ENCODE measurements at places on chromosomes 5 and 9.

GRCh38 chr5:119742311-119742710, 113.0 kb downstream of the FAM170A start:
- no peak for DNase-seq

DNA sequence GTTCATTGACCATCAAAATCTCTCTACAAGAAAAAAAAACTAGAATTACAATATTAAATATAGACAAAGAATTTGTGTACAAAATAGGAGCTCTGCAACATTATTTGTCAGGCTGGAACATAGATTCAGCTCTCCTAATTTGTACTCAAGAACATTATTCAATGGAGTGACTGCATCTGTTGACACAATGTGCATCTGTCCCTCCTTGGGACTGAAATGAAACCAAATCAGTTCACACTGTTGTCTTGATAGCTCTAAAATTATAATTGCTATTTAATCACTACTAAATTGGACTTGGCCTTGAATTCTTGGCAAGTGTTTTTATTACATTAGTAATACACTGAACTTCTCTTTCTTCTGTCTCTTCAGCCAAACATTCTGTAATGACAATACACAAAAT, 47.7 kb downstream of the FTMT start:
- DNase-seq, result no peak

DNA sequence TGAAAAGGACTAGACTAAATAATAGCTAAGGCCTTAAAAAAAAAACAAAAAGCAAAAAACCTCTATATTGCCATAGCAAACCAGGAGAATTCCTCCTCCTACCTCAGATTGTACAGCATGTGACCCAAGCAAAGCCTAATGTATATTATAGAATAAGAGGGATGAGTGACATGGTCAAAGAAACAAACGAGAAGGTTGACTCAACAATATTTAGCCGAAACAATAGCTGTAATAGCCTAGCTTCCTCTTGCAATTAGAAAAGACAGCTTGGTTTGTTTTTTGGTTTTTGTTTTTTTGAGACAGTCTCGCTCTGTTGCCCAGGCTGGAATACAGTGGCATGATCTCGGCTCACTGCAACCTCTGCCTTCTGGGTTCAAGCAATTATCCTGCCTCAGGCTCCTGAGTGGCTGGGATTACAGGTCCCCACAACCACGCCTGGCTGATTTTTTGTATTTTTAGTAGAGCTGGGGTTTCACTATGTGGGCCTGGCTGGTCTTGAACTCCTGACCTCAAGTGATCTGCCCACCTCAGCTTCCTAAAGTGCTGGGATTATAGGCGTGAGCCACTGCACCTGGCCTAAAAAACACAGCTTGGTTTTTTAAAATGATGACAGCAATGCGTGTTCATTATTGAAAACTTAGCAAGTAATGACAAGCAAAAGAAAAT, 5.6 kb downstream of the NLN start:
- no peak for DNase-seq

GRCh38 chr5:38653389-38653788, 96.9 kb upstream of the LIFR start:
- no peak for DNase-seq

- DNase-seq, result peak; percentile 18
Measured at GRCh38 chr9:33852216-33852826, 35.4 kb downstream of the UBE2R2 start.

- no peak for DNase-seq
Measured at GRCh38 chr9:5563886-5564285, 53.6 kb downstream of the PDCD1LG2 start.

DNA sequence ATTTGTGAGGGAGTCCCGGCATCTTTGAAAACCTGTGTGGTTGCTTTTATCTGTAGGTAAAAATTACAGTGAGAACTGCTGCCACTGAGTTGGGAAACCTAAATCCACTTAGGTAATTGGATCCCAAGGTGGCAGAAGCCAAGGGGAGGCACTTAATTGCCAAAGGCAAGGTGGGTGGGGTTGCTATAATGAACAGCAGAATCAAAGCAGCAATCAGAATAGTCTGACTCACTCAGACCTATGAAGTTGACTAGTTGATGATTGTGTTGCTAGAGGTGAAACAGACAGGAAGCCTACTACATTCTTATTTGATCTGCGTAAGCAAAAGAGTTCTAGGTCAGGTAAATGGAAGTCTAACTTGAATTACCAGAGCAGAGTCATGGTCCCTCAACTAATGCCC, 17.3 kb upstream of the BICD2 start:
- no peak for DNase-seq

DNA sequence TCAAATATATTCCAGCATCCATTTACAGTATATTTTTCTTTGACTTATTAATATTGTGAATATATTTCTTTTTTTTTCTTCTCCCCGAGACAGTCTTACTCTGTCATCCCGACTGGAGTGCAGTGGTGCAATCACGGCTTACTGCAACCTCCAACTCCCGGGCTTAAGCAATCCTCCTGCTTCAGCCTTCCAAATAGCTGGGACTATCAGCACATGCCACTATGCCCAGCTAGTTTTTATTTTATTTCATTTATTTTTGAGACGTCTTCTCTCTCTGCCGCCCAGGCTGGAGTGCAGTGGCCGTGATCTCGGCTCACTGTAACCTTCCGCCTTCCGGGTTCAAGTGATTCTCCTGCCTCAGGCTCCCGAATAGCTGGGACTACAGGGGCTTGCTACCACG, 7.4 kb upstream of the GLIPR2 start:
- DNase-seq, result no peak

GRCh38 chr9:89010056-89010455, 18.8 kb downstream of the S1PR3 start:
- DNase-seq, result no peak

DNA sequence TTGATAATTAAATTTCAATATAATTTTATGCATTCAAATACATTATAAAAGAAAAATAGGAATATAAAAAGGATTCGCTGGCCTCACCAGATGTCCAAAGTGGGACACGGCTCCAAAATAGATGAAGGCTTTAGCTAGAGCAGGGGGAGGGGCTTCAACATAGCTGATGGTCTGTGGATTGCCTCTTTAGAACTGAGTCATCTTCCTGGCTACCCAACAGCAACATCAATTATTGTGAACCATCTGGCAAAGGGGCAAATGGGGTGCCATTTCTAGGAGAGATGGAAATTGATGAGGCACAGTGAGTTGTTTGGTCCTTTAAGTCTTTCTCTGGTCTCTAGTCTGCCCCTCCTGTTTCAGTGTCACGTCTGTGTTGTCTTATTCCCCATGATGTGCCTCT, 44.2 kb upstream of the CD180 start:
- no peak for DNase-seq

GRCh38 chr5:67257077-67257476, 60.5 kb upstream of the CD180 start:
- no peak for DNase-seq

- no peak for DNase-seq
Measured at GRCh38 chr5:3346111-3346820, 249.4 kb upstream of the IRX1 start.

DNA sequence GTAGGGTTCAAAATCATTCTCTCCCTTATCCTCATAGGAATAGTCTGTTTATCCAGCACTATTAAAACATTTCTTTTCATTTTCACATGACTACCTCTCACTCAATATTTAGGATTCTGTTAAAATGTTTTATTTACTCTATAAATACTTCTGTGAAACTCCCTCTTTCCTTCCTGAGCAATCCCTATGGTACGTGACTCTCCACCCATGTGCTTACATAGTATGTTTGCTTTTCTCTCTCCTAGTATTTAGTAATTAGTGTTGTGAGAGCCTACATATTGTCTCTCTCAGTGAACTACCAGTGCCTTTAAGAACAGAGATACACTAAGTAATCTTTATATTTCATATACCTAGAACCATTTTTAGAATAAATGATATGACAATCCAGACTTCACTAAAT, 46.0 kb downstream of the PTPRD start:
- no peak for DNase-seq

DNA sequence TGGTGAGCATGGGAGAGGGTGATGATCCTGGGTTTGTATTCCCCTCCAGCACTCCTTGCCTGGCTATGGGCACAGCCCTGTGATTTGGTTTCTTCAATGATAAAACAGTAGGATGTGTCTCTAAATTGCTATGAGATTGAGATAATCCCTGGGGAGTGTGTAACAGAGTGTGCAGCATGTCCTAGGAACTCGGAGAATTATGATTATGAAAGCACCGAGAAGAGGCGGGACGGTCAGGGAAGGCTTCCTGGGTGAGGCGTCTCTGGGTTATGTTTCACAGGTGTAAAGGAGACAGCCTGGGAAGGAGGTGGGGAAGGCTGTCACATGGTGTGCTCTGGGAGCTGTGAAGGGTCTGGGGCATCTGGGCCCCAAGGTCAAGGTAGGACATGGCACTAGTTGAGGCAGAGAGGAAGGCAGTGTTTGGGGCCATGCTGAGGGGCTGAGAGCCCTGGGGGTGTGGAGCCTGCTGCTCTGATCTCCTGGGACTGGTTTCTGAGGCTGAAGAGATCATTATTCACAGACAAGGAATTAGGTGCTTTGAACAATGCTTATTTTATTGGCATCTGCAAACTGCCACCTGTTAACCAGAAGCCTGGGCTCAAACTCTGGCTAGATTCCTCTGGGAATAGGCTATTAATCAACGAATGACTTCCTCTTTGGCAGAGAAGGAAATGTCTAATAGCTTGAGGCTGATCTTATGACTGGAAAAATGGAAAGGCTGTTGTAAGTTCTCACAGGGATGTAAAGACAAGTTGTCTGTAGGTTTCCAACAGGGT, 73.8 kb upstream of the IL12B start:
- DNase-seq, result no peak

DNA sequence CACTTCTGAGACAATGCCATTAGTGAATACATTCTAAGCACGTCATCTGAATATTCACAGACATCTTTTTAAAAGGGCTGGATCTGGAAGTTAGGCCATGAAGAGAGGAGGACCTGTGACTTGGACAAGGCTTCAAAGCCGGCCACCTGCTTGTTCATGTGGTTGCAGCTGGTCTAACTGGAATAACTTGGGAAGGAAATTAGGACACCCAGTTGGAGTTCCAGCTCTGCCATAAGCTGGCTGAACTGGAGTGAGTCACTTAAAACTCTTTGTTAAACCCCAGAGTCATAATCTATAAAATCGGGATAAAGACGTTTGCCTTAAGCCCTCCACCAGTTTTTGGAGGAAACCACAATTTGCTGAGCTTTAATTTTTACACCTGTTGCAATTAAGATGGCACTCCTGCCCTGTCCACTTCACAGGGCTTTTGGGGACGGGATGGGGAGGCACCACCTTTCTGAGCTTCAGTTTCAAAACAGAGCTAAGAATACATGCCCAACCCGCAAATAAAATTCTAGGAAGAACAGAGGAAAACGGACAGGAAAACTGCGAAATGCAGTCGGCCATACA, 536 bp upstream of the STX17 start:
- no peak for DNase-seq

DNA sequence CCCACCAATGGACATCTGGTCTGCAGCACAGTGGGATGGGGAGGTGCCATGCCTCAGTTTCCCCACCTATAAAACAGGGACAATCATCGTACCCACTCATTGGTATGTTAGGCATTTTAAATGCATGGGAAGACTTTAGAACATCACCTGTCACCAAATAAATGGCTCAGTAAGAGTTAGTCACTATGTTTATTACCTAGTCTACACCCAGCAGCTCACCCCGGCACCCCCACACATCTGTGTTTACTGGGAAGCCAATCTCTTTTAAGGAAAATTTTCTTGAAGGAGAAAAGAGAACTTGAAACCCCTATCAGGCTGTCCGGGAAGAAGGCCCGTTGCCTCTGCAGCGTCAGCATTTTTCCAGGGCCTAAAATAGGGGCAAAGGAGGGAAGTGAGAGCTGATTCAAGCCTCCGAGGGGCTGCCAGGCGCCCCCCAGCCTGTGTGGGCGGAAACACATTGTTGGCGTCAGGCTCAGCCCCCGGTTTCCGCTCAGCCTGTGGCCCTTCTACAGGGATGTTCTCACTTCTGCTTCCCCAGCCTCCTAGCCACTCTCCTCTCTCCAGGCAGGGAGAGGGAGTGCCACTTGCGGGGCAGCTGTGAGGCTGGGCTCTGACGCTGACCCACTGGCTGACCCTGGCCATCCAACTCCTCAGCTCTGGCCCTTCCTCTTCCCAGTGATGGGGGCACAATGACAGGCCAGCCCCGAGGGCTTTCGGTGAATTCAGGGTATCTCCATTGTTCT, 4.6 kb downstream of the CSF1R start:
- no peak for DNase-seq

DNA sequence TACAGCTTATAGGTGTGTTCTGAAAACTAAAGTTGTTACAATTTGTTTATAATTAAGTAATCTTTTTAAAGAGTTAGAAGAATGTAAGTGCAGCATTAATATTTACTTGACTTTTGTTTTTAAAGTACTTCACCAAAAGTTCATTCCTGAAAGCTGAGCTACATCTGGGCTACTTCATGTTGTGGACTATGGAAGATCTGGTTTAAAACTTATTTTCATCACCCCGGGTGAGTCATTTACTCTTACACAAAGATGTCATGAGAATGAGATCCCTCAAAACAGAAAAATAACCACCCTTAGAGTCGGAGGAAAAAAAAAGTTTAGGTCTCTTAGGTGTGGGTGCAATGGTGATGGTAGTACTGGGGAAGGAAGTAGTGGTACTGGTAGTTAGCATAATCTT, 5.1 kb downstream of the POU5F2 start:
- DNase-seq, result no peak

- no peak for DNase-seq
Measured at GRCh38 chr9:136078498-136079011, 16.5 kb downstream of the NACC2 start.

GRCh38 chr9:94697972-94698581, 28.4 kb upstream of the AOPEP start:
- no peak for DNase-seq

DNA sequence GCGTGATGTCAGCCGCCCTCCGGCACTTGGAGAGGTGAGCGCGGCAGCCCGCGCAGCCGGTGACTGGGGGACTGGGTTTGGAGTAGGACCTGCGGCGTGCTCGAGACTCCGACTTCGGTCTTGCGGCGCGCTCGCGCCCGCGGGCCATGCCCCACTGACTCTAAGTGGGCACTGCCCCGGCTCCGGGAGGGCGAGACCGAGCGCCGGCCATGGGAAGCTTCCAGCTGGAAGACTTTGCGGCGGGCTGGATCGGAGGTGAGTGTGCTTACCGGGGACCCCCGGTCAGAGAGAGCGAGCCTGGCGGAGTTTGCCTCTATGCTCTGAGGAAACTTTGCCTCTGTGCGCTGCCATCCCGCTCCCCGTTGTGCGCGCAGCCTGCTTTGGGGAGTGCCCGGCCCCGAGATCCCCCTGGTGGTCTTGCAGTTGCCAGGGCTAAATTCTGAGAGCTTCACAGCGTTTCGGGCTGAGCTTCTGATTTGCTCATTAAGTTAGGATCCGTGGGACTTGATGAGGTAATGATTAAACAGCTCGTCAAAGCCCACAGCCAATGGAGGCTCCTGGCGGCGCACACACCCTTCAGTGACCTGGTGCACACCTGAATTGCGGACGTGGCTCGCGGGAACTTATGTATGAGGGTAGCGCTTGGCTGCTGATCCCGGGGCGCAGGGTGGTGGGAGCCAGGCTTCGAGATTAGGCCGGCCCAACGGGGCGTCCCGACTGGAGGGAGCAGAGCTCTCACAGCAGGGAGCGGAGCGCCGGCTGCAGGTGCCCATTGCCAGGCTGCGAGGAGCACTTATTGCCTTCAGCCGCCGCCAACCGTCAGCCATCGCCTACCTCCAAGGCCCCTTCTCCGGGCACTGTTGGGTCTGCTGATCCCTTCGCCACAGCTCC, at the start of gene SLC25A48:
Gene SLC25A48, plus strand, starts transcription at position 25 of the 891 bp plus-strand sequence. Its CDS starts 185 bp downstream, at position 210.
- no peak for DNase-seq

- DNase-seq, result no peak
Measured at GRCh38 chr9:133075925-133076630, 14.3 kb downstream of the CEL start.

- no peak for DNase-seq
Measured at GRCh38 chr5:90214991-90215390, 194.6 kb downstream of the CETN3 start.

- DNase-seq, result no peak
Measured at GRCh38 chr9:129176701-129177442, 1.2 kb downstream of the IER5L start.
